ENCODE measurements at places on chromosomes 5 and 9. TPM values are rescaled to one million over a fixed set of nuclear protein-coding genes. Genes with fewer than 3 reads are reported as not detected.

GRCh38 chr9:86978413-86978812, 31.1 kb upstream of the GAS1 start:
- no peak for DNase-seq
- no peaks in the 10 kb centered on the region for H3K4me1 ChIP-seq
- H3K27ac ChIP-seq, result no peak overlapping the region
- peaks cover 76% of the 10 kb centered on the region for H3K27me3 ChIP-seq
- H3K36me3 ChIP-seq, result no peaks in the 10 kb centered on the region

DNA sequence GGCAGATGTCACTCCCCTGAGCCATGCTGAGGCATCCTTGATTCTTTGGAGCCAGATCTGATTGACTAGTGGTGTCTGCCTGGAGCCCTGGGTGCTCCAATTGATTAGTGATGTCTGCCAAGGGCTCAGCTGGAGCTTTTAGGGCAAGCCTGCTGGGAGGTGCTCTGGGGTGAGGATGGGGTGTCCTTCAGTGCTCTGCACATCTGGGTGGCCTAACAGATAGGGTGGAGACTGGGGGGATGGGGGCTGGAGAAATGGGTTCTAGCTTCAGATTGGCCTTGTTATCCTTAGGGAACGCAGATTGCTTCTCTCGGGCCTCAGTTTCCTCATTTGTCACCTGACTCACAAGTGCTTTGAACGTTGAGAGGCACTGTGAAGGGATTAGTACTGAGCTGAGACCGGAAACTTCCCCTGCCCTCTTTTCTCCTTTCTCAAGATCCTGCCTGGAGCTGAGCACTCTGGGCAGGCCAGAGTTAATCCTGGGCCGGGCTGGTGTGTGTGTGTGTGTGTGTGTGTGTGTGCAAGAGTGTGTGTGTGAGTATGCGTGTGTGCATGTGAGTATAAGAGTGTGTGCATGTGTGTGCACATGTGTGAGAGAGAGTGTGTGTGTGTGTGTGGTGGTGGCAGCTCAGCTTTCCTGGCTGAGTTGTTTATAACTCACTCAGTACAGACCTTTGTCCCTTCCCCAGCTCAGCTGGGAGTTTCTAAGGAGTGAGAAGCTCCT, 5.6 kb upstream of the IER5L start:
- no peak overlapping the region for H3K4me3 ChIP-seq

- H3K36me3 ChIP-seq, result no peaks in the 10 kb centered on the region
- no peak overlapping the region for H3K4me3 ChIP-seq
These were observed 66.4 kb downstream of the RETREG1 start for GRCh38 chr5:16550316-16550952.

GRCh38 chr9:108316066-108316465, 539.7 kb downstream of the ACTL7B start:
- H3K27ac ChIP-seq, result no peak overlapping the region
- no peaks in the 10 kb centered on the region for H3K4me1 ChIP-seq
- no peaks in the 10 kb centered on the region for H3K36me3 ChIP-seq
- H3K4me3 ChIP-seq, result no peak overlapping the region
- no peaks in the 10 kb centered on the region for H3K27me3 ChIP-seq

DNA sequence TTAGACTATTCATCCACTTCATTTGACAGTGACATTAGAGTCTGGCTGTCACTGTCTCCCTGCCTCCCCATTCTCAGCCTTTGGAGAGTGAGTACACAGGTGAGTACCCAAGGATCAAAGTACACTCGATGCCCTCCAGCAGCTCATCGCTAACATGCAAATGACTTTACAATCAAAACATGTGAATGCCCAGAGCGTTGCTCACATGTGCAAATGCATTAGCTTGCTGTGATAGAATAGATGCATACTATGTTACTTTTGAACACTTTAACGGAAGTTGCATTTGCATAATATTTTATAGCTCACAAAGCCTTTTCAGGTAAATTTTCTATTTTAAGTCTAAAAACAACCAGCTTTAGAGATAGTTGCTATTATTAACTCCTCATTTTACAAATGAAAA, 107.6 kb downstream of the SYK start:
- H3K4me1 ChIP-seq, result no peaks in the 10 kb centered on the region
- no peaks in the 10 kb centered on the region for H3K27me3 ChIP-seq
- H3K4me3 ChIP-seq, result no peak overlapping the region
- H3K27ac ChIP-seq, result no peak overlapping the region

GRCh38 chr5:57303985-57304384, 130.1 kb downstream of the GPBP1 start:
- peaks cover 16% of the 10 kb centered on the region for H3K4me1 ChIP-seq
- H3K27me3 ChIP-seq, result no peaks in the 10 kb centered on the region
- no peak overlapping the region for H3K27ac ChIP-seq
- DNase-seq, result no peak

GRCh38 chr5:29169886-29170285, 2023.6 kb upstream of the CDH6 start:
- no peak for DNase-seq
- no peaks in the 10 kb centered on the region for H3K36me3 ChIP-seq
- no peaks in the 10 kb centered on the region for H3K27me3 ChIP-seq
- no peaks in the 10 kb centered on the region for H3K4me1 ChIP-seq

GRCh38 chr5:122727112-122727541, 47.8 kb upstream of the SNX2 start:
- no peaks in the 10 kb centered on the region for H3K36me3 ChIP-seq
- H3K27ac ChIP-seq, result no peak overlapping the region
- peak; percentile 12 for DNase-seq
- H3K4me3 ChIP-seq, result no peak overlapping the region
- H3K27me3 ChIP-seq, result no peaks in the 10 kb centered on the region
- no peaks in the 10 kb centered on the region for H3K4me1 ChIP-seq

DNA sequence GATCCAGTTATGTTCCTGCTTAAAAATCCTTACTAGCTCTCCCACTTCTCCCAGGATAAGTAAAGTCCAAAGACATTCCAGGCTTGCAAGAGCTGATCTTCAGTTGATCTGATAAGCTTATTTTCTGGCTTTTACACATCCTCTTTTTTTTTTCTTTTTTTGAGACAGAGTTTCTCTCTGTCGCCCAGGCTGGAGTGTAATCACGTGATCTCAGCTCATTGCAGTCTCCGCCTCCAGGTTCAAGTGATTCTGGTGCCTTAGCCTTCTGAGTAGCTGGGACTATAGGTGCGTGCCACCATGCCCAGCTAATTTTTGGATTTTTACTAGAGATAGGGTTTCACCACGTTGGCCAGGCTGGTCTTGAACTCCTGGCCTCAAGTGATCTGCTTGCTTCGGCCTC, 37.3 kb upstream of the PTPN3 start:
- DNase-seq, result no peak
- no peaks in the 10 kb centered on the region for H3K4me1 ChIP-seq
- H3K4me3 ChIP-seq, result no peak overlapping the region
- H3K36me3 ChIP-seq, result no peaks in the 10 kb centered on the region
- no peak overlapping the region for H3K27ac ChIP-seq

- H3K4me3 ChIP-seq, result no peak overlapping the region
- H3K27me3 ChIP-seq, result no peaks in the 10 kb centered on the region
- DNase-seq, result no peak
- no peaks in the 10 kb centered on the region for H3K36me3 ChIP-seq
- no peak overlapping the region for H3K27ac ChIP-seq
These were observed 61.3 kb upstream of the IQGAP2 start for GRCh38 chr5:76341651-76342334.

DNA sequence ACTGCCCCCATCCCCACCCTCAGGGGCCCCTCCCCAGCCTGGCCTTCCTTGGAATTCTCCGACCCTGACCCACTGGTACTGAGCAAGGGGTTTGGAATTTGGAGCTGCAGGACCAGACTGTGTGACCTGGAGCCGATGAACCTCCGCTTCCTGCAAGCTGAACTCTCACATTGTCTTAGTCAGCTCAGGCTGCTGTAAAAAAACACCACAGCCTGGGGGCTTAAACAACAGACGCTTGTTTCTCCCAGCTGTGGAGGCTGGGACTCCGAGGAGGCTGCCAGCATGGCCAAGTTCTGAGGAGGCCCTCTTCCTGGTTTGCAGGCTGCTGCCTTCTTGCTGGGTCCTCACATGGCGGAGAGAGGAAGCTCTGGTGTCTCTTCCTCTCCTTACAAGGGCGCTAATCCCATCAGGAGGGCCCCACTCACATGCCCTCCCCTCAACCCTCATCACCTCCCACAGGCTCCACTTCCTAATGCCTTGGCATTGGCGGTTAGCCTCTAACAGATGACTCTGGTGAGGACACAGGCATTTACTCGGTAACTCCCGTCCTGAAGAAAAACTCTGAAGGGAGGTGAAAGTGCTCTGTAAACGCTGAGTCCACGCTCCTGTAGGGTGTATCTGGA, 42.4 kb downstream of the C5orf15 start:
- no peak overlapping the region for H3K4me3 ChIP-seq
- no peaks in the 10 kb centered on the region for H3K36me3 ChIP-seq
- no peak for DNase-seq

GRCh38 chr9:134562146-134562849, 79.3 kb upstream of the COL5A1 start:
- no peak overlapping the region for H3K27ac ChIP-seq
- no peaks in the 10 kb centered on the region for H3K36me3 ChIP-seq
- H3K4me1 ChIP-seq, result peaks cover 4% of the 10 kb centered on the region
- peaks cover 9% of the 10 kb centered on the region for H3K27me3 ChIP-seq
- no peak overlapping the region for H3K4me3 ChIP-seq
- DNase-seq, result no peak

- no peak overlapping the region for H3K4me3 ChIP-seq
- no peak overlapping the region for H3K27ac ChIP-seq
- no peak for DNase-seq
- no peaks in the 10 kb centered on the region for H3K27me3 ChIP-seq
These were observed 1176.8 kb downstream of the EFNA5 start for GRCh38 chr5:106493910-106494309.

The SLC34A1 gene
- not detected for total RNA-seq

The TUSC1 gene
- not detected for total RNA-seq

The PCDHGA7 gene
- not detected for total RNA-seq

The CMYA5 gene
- total RNA-seq, result 0.22 TPM
